ENCODE measurements at places on chromosomes 7 and 10.

DNA sequence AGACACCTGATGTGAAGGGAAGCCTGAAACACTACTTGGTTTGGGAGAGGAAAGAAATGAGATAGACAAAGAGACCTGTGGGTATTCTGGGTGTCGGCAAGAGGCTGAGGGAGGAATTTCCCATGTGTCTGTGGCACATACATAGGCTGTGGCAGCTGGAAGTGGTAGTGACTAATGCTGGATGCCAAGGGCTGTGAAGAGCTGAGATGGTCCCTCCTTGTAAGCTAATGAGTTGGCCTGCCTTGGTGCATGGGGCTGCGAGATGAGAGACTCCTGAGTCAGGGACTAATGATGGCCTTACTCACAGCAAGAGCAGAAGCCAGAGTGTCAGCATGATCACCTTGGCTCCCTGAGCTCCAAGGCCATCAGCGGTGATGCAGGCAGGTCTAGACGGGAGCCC, 119.0 kb upstream of the EEPD1 start:
- no peak for DNase-seq

DNA sequence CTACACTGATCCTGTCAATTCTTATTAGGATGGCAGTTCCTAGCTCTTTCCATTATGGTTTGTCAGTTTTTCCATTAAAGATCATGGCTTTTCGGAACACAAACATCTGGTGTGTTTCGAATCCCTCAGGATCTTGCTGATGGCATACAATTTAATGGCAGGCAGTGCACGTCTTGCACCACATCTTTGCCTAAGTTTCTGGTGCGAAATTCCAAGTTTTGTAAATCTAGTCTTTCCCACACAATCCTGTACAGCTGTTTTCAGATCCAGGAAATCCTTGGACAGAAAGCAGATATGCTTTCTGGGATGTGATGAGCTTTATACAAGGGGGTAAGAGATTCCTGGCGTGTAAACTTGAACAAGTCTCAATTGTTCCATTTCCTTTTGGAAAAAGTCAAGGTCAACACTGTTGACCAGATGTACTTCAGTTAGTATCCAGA, 224.3 kb upstream of the PHYHIPL start:
- peak; percentile 82 for DNase-seq

GRCh38 chr7:45685619-45686240, 111.6 kb downstream of the ADCY1 start:
- no peak for DNase-seq

DNA sequence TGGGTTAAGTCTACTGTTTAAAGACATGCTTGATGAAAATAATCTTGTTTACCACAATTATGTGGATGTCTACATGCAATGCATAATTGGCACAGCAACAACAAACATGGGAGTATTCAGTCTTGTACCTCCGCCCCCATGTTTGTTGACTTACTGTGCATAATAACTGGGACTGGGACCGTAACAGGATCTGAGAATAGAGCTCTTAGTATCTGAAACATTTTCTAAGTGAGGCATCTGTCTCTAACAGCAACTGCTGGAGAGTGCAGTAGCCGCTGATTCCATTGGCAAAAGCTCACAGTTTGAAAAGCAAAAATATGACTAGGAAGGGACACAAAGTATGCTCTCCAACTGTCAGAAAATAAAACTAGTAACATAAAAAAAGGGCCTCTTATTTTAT, 61.6 kb downstream of the ENO4 start:
- DNase-seq, result no peak

- peak; percentile 82 for DNase-seq
Measured at GRCh38 chr10:24465124-24465874, 256.4 kb downstream of the KIAA1217 start.

DNA sequence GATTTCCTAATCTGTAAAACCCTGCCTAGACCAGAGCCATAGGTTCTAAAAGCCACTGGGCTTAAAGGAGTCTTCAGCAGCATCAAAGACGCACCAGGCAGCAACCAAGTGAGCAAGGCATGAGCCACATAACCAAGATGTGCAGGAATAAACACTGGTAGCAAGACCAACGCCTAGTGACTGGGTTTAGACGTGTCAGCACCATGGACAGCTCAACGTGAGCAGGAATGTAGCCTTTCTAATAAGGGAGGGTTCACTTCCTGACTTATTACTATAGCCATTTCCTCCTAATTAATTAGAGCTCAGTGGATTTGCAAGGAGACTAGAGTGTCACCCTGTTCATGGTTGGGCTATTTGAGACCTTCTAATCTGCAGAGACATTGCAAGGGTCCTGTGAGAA, 223.7 kb downstream of the LHFPL3 start:
- DNase-seq, result peak; percentile 16

DNA sequence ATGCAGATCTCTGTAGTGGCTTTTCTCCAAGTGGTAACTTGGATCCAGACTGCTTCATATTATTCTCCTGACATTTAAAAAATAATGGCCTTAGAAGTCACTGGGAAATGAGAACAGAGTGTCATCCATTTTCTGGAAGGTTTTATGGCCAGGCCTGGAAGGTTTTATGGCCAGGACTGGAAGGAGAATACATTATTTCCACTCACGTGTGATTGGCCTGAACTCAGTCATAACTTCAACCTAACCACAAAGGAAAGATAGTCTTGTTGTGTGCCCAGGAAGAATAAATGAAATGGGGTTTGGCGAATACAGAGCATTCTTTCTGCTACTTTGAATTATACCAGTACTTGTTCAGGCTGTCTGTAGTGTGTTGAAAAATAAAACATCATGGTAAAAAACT, 360.9 kb downstream of the GPAM start:
- peak; percentile 68 for DNase-seq

DNA sequence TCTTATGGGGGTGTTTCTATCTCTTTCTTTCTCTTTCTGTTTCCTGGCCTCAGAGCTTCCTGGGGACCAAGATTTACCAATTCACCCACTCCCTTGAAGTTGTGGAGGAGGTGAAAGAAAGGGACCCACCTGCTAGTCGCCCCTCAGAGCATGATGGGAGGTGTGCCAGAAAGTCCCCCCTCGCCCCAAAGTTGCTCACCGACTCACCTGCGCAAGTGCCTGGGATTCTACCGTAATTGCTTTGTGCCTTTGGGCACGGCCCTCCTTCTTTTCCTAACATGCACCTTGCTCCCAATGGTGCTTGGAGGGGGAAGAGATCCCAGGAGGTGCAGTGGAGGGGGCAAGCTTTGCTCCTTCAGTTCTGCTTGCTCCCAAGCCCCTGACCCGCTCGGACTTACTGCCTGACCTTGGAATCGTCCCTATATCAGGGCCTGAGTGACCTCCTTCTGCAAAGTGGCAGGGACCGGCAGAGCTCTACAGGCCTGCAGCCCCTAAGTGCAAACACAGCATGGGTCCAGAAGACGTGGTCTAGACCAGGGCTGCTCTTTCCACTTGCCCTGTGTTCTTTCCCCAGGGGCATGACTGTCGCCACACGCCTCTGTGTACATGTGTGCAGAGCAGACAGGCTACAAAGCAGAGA, 12.2 kb downstream of the AQP1 start:
- DNase-seq, result no peak

- DNase-seq, result no peak
Measured at GRCh38 chr10:32004161-32004591, 52.0 kb downstream of the KIF5B start.

- no peak for DNase-seq
Measured at GRCh38 chr7:89049043-89049442, 253.5 kb upstream of the TEX47 start.
